ENCODE measurements at places on chromosomes 2 and 18.

DNA sequence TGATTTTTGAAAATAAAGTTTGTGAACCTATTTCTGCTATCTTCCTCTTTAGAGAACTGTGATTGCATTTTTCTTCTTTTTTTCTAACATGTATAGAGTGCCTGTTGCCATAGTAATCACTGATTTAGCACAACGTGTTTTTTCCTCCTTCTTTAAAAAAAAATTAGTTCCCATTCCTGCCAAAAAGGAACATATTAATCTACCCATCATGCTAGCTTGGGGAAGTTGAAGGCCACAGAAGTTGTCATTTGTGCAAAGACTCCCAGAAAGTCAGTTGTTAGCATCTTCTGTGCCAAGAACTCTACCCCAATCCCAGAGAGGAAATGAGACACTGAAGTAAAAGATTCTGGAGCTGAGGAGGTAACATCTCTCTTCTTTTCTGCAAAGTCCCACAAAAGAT lies 57.3 kb downstream of the SLC8A1 start:
- no peak for DNase-seq

DNA sequence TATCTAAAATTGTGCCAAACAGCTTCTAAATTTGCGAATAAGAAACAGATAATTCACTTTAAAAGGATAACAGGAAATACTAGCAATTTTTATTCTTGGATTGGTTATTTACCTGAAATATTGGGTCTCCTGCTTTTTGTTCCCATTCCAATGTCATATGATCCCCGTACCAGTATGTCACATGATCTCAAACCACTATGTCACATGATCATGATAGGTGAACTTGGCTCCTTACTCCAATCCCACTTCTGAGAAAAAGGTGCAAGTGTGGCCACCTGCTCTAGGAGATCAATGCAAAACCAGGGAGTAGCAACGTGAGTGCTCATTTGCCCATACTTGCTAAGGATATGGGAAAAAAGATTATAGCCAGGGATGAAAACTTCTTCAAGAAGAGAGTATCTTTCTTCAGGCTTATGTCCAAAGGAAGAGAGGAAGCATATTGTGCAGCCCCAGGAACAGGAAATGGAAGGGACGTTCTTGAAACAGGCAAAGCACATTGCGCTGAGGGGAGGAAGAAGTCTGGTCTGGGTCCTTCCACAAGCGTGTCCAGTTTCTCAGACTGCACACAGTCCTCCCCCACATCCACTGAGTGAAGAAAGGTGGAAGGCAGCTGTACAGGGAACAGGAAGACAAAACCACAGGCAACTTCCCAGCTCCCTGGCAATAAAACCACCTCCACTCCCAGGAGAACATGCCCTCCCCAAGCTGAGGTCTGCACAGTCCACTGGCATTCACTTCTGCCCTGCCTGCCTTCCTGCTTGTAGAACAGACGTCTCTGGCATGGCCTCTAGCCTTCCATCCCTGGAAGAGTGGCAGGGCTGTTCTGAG lies at the start of gene LYG2:
LYG2 (minus strand) TSS at position 176 of the 828 bp plus-strand sequence. CDS start 1,406 bp downstream, outside the sequence.
- no peak for DNase-seq

- peak; percentile 42 for DNase-seq
Observed at GRCh38 chr2:191845248-191845715, 1.6 kb downstream of the CAVIN2 start.

- DNase-seq, result no peak
Observed at GRCh38 chr18:42176599-42176998, 221.6 kb downstream of the PIK3C3 start.

GRCh38 chr2:142395291-142395690 lies 264.5 kb upstream of the LRP1B start:
- DNase-seq, result no peak

GRCh38 chr2:159505196-159505595 lies 111.2 kb downstream of the BAZ2B start:
- DNase-seq, result no peak

- no peak for DNase-seq
Observed at GRCh38 chr2:106885329-106885728, 638 bp downstream of the ST6GAL2 start.

DNA sequence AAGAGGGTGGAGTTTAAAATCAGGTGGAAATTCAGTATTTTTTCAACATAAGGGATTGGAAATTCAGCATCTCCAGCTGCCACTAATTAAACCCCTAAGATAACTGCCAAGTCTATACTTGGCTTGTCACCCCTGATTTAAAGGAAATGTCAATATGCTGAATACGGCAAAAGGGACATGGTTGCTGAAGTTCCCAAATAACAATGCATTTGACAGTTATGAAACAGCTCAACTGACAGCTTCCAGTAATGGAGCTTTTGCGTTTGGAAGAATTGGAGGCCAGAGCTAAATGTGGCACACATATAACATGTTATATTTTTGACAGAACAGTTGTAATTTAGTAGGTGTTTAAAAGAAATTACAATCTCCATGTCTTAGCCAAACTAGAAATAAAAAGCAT lies 1867.9 kb upstream of the LRRTM1 start:
- DNase-seq, result no peak

DNA sequence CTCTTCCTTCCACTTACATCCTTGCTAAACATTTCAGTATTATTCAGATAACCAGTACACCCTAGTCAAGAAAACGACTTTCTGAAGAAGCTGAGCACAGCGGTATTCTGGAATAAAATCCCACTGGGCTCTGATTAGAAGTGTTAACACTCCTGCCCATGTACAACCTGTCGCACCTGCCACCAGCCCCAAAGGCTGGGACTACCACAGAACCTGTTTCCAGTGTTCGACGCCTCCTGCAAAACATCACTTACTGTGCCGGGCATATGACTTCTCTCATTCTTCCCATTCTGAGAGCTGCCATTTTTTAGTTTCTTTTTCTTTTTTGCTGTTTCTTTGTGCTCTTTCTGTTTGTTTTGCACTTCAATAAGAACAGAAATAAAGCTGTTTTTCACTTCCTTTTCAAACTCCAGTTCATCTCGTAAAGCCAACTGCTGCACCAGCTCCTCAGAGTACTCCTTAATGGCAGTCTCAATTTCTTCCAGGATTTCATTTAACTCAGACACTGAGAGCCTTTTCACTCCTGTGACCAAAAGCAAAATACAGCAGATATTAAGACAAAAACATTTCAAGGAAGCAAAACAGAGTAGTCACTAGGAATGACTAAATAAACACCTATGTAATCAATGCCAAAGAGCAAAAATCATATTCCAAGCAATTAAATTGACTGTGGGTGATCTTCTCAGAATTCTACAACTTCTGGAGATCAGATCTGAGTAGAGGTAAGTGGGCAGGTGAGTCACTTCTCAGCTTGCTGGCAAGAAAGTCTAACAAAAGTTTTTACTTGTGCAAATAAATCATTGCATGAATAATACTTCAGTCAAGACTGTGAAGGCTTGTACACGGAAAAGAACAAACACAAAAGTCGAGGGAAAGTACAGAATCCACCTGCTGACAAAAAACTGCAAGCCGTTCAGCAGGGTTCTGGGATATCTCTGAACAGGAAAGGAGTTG lies 19.3 kb downstream of the FEZ2 start:
- DNase-seq, result no peak

DNA sequence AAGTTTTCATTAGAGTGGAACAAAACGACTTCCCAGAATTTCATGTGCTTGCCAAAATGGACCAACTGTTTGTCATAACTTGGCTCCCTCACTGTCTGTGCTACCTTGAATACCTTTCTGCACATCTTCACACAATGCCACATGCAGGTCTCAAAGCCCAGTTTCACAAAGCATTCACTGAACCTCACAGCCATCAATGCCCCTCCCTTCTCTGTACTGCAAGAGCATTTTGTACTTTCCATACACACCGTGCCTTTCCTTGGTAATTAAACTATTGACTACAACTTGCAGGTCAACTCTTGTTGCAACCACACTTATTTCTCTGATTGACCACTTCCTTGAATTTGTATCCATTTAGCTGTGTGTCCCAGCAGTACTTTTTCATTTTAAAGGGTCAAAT lies 50.5 kb downstream of the PAX3 start:
- DNase-seq, result no peak

DNA sequence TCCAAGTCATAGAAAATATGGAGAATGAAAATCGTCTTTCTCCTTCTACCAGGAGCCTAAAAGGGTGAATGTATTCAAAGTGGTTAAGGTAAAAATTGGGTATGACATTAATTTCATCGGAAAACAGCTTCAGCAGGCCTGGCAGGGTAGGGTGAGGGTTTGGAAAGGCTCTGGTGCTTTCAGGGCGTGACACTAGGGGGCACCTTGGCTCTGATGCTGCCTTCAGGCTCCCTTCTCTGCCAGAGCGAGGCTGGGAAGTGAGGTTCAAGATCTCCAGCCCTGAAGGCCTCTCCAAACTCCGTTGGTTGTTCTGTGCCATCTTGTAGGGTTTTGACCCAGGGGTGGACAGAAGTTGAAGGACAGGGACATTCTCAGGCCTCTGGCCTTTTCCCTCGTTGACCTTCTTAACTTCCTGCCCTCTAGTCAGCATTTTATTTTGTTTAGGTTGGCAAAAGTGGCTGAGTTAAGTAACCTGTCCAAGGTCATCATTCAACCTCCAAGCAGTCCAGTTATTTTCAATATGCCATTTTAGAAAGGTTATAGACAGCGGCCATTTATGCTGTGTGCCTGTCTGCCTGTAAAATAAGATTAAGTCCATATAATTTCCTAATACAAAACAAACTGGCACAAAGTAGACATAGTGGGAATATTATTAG lies 40.3 kb downstream of the EML6 start:
- DNase-seq, result peak; percentile 21

DNA sequence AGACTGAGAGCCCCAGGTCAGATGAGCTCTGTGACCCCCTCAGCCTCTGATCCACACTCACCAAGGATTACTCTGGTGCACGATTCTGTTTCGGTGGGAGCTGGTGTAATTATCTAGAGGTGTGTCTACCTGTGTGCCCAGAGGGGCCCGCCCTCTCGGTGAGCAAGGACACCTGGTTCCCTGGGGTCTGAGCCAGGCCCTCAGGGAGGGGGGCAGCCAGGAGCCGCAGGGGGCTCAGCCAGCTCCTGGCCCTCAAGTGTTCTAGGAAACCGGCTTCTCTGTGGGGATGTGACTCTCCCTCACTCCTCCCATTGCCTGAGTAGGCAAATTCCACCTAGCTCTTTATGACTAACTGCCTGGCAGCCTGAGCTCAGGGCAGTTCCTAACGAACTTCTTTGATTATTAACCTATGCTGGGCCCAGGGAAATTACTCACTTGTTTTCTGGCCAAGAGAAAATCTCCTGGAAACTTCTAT lies 17.4 kb downstream of the AGAP1 start:
- peak; percentile 87 for DNase-seq

DNA sequence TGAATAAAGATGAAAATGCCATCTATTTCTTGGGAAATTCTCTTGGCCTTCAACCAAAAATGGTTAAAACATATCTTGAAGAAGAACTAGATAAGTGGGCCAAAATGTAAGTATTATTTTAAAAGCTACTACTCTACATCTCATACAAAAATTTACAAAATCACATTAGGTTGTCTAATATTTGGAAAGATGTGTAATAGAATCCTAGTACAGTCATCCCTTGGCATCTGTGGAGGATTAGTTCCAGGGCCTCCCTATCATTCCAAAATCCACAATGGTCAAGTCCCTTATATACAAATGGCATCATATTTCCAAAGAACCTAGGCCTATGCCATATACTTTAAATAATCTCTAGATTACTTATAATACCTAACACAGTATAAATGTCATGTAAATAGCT lies 41.2 kb downstream of the KYNU start:
- DNase-seq, result no peak

DNA sequence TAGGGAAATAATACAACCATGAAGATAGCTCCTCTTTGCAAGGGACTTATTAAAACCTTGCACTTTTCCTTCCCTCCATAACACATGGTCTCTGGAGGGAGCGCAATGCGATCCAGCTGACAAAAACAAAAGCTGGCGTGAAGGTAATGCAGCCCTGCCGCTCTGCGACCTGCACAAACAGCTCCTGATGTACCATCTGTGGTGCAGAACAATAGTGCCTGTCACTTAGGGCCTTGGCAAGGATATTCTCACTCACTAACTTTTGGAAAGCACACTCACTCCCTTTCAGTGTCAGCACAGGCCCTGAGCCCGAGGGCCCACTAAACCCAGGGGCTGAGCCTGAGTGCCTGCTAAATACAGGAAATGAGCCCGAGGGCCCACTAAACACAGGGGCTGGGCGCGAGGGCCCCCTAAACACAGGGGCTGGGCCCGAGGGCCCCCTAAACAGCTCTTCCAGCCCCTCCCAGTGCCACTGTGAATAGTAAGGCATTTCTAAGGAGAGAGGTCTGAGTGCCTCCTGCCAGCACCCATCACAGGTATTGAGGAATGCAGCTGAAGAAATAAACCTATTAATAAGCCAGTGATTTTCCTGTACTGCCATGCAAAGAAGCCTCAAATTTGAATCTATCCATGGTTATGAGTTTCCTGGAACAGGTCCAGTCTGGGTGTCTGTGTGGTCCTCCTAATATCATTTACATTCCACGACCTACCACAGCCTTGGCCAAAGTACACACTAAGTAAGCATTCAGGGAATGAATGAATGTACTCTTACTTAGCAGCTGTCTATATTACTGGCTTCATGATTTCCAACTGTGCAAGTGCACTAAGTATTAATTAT lies 9.3 kb downstream of the L3MBTL4 start:
- no peak for DNase-seq

- DNase-seq, result no peak
Observed at GRCh38 chr2:151776367-151776766, 42.1 kb upstream of the NEB start.

DNA sequence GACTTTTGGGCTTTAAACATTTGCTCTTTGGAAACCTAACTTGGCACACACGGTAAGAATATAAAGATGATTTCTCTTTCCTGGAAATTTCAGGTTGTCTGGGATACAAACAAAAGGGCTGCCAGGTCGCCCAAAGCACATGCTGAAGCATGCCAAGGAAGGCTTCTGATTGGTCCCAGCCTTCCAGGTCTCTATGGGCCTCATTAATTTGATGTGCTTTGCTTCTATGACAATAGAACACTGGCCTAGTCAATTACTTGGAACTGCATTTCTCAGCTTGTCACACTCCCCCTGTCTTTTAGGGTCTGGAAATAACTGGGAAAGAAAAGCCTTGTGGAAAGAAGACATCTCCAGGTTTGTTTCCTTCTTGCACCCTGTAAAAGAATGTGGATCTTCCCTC lies 228.9 kb downstream of the ADCYAP1 start:
- DNase-seq, result no peak

DNA sequence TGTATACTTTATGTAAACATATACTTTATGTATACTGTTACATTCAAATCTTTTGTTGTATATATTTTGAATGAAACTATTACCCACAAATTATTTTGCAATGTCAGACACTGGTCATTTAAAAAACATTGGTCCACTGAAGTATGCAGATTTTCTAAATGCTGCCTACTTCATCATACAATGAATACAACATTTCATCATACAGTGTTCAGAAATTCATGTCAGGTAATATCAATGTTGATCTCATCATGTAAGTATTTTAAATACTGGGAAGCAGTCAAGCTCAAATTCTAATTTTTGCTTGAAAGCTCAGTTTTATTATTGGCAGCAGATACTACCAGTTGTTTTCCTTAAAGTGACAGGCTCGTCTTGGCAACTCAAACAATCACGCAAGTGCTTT lies 2.9 kb upstream of the STAT4 start:
- DNase-seq, result no peak

DNA sequence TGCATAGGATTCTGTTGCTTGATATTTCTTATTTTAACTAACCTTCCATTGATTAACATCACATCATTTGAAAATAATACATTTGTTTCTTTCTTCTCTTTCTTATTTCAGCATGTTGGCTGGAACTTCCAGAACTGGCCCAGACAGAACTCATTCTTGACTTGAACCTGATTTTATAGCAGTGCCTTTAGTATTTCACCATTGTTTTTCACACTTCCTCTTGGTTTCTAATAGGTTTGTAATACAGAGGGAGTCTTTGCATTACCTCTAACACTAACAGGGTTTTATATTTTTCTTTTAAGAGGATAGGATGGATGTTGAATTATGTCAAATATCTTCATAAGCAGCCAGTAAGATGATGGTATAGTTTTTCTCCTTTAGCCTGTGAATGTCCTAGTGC lies 39.2 kb downstream of the SEMA4F start:
- DNase-seq, result no peak
